ENCODE measurements at places on chromosomes 7 and 10. TPM values are rescaled to one million over a fixed set of nuclear protein-coding genes. Genes with fewer than 3 reads are reported as not detected.
A peak's percentile ranks its signal among the peaks of the same experiment; 100 is the strongest.

- no peak overlapping the region for H3K27ac ChIP-seq
- no peaks in the 10 kb centered on the region for H3K4me1 ChIP-seq
- no peak overlapping the region for H3K4me3 ChIP-seq
- H3K27me3 ChIP-seq, result peaks cover 13% of the 10 kb centered on the region
Observed at GRCh38 chr7:137475966-137476365, 132.4 kb upstream of the PTN start.

- H3K27ac ChIP-seq, result peak within 1 kb of the TSS; percentile 51
- H3K4me3 ChIP-seq, result peak within 1 kb of the TSS; percentile 88
- H3K4me1 ChIP-seq, result peaks cover 28% of the 10 kb centered on the region
- no peaks in the 10 kb centered on the region for H3K27me3 ChIP-seq
Observed at GRCh38 chr7:16753102-16753931, at the start of gene TSPAN13. Gene TSPAN13, plus strand, starts transcription at chr7:16753755. Its CDS starts 213 bp downstream, at chr7:16753968.

DNA sequence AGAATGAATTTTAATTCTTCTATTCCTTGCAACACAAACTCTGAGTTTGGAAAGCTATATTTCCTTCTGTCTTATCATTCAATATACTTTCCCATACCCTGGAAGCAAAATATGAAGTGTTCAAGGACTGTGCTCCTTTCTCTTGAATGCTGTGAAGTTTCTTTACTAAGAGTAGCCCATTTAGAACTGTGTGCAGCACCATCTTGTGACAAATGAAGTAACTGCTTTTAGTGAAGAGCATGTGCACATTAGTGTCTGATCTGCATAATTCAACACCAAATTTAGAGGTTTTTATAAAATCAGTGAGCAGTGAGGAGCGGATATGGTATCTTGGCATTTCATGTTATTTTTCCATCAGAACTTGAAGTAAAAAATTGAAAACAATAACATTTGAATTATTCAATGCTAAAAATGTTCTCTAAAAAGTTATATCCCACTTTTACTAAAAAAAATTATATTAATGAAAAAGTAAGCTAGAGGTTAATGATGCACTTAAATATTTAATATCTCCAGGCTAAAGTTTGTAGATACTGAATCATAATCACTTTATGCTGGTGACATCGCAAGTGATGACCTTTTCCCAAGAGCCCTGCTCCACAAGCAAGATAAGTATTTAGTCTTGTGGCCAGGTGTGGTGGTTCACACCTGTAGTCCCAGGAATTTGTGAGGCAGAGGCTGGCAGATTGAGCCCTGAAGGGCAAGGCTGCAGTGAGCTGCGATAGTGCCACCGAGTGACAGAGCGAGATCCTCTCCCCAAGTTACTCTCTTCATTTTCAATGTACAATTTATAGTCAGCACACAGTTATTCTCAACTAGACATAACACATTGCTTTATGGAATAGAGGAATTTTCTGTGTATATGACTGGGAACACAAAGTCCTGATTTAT is 108.8 kb upstream of the PCLO start:
- no peaks in the 10 kb centered on the region for H3K36me3 ChIP-seq
- no peak overlapping the region for H3K4me3 ChIP-seq
- H3K27ac ChIP-seq, result no peak overlapping the region
- no peaks in the 10 kb centered on the region for H3K4me1 ChIP-seq
- H3K27me3 ChIP-seq, result 0 out of 2 replicates have a peak, but pooled peaks cover 3% of the 10 kb centered on the region

- H3K27me3 ChIP-seq, result no peaks in the 10 kb centered on the region
- no peak overlapping the region for H3K27ac ChIP-seq
- H3K4me1 ChIP-seq, result no peaks in the 10 kb centered on the region
- no peak overlapping the region for H3K4me3 ChIP-seq
Observed at GRCh38 chr7:38220452-38220851, 42.4 kb downstream of the STARD3NL start.

GRCh38 chr7:156608173-156608478 is 32.4 kb upstream of the RNF32 start:
- no peak overlapping the region for H3K4me3 ChIP-seq
- no peaks in the 10 kb centered on the region for H3K4me1 ChIP-seq
- no peaks in the 10 kb centered on the region for H3K27me3 ChIP-seq

- no peaks in the 10 kb centered on the region for H3K4me1 ChIP-seq
- H3K27ac ChIP-seq, result no peak overlapping the region
- DNase-seq, result no peak
- no peaks in the 10 kb centered on the region for H3K36me3 ChIP-seq
- H3K4me3 ChIP-seq, result no peak overlapping the region
Observed at GRCh38 chr10:129914960-129915359, 49.1 kb downstream of the EBF3 start.

- no peak overlapping the region for H3K27ac ChIP-seq
- H3K4me1 ChIP-seq, result no peaks in the 10 kb centered on the region
- no peaks in the 10 kb centered on the region for H3K36me3 ChIP-seq
- no peak overlapping the region for H3K4me3 ChIP-seq
- no peaks in the 10 kb centered on the region for H3K27me3 ChIP-seq
Observed at GRCh38 chr10:130606001-130606405, 469.8 kb downstream of the GLRX3 start.

DNA sequence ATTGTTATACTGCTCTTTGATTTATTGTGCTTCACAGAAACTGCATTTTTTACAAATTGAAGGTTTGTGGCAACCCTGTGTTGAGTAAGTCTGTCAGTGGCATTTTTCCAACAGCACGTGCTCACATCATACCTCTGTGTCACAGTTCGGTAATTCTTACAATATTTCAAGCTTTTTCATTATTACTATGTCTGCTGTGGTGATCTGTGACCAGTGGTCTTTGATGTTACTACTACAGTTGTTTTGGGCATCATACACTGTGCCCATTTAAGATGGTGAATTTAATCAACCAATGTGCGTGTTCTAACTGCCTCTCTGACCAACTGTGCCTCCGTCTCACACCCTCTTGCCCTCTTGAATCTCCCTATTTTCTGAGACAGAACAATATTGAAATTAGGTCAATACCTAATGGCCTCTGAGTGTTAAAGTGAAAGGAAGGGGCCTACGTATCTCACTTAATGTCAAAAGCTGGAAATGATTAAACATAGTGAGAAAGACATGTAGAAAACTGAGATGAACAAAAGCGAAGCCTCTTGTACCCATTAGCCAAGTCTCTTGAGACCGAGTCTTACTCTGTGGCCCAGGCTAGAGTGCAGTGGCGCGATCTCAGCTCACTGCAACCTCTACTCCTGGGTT is 20.2 kb upstream of the ASL start:
- H3K27me3 ChIP-seq, result no peaks in the 10 kb centered on the region
- peaks cover 7% of the 10 kb centered on the region for H3K4me1 ChIP-seq
- H3K27ac ChIP-seq, result no peak overlapping the region

DNA sequence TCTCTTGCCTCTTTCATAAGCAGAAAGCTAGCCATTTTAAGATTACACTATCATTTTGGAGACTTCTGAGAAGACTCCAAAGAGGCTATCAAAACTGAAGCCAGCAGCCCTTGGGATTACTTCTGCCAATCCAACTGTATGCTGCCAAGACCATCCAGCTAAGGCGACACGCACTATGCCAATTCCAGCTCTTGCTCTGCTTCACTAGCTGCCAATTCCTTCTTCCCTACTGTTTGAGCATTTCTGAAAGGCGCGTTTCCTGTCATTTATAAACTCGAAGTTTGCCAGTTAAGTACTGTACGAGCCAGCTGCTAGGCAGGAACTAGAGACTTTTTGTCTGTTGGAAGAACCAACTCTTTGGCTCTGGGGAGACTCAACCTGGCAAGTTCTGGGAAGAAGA is 36.5 kb downstream of the MALSU1 start:
- H3K27me3 ChIP-seq, result no peaks in the 10 kb centered on the region
- H3K4me3 ChIP-seq, result no peak overlapping the region
- peak overlapping the region; percentile 87 for H3K27ac ChIP-seq
- H3K4me1 ChIP-seq, result peaks cover 48% of the 10 kb centered on the region
- H3K36me3 ChIP-seq, result peaks cover 19% of the 10 kb centered on the region

DNA sequence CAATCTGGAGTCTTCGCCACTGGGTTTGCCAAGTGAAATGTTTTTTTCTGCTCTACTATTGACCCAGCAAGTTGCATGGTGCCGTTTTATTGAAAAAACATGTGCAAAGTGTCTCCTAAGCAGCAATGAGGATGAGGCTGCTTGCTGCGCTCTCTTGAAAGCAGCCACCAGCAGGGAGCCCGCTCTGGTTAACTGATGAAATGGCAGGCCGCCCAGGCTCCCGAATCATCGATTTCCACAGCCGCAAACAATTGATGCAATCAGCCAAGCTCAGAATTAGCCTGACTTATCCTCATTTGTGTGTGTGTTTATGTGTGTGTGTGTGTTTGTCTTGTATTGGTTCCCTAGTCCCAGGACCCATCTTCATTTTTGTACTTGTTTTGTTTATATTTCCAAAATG is 22.2 kb upstream of the LYZL1 start:
- no peaks in the 10 kb centered on the region for H3K36me3 ChIP-seq
- no peaks in the 10 kb centered on the region for H3K4me1 ChIP-seq
- H3K27ac ChIP-seq, result no peak overlapping the region
- DNase-seq, result no peak

GRCh38 chr10:109982123-109982522 is 25.7 kb upstream of the ADD3 start:
- H3K36me3 ChIP-seq, result no peaks in the 10 kb centered on the region
- peaks cover 8% of the 10 kb centered on the region for H3K4me1 ChIP-seq
- no peak overlapping the region for H3K27ac ChIP-seq

- peak overlapping the region; percentile 98 for H3K27ac ChIP-seq
- DNase-seq, result no peak
- H3K4me1 ChIP-seq, result peaks cover 59% of the 10 kb centered on the region
Observed at GRCh38 chr10:113091920-113092319, 141.9 kb downstream of the TCF7L2 start.

- H3K4me3 ChIP-seq, result peak overlapping the region; percentile 31
- H3K36me3 ChIP-seq, result no peaks in the 10 kb centered on the region
- DNase-seq, result peak; percentile 68
- H3K27ac ChIP-seq, result no peak overlapping the region
- peaks cover 11% of the 10 kb centered on the region for H3K4me1 ChIP-seq
- no peaks in the 10 kb centered on the region for H3K27me3 ChIP-seq
Observed at GRCh38 chr10:92965314-92965713, 95.3 kb upstream of the CYP26C1 start.

- H3K4me3 ChIP-seq, result no peak overlapping the region
- peaks cover 33% of the 10 kb centered on the region for H3K36me3 ChIP-seq
- peaks cover 21% of the 10 kb centered on the region for H3K4me1 ChIP-seq
- H3K27ac ChIP-seq, result no peak overlapping the region
Observed at GRCh38 chr7:20211376-20211775, 5.8 kb downstream of the MACC1 start.

DNA sequence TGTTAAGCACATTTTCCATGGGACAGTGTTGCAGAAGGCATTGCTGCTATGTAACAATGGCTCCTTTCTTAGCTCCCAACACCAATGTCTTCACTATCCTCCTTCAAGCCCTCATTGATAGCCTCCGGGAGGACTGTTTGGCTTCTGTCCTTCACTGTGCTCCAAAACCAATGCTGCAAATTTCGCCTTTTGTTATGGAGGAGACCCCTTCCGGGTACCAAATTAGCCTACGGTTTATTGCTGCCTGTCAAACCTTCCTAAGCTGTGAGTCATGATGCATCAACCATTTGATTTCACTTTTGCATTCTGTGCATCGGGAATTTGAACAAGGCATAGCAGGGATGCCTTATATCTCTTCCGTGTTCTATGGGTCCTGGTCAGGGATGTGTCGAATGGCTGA is 432.9 kb downstream of the GATA3 start:
- no peaks in the 10 kb centered on the region for H3K4me1 ChIP-seq
- peak; percentile 50 for DNase-seq
- H3K27me3 ChIP-seq, result peaks cover 33% of the 10 kb centered on the region
- no peak overlapping the region for H3K27ac ChIP-seq
- H3K4me3 ChIP-seq, result no peak overlapping the region
- H3K36me3 ChIP-seq, result no peaks in the 10 kb centered on the region

DNA sequence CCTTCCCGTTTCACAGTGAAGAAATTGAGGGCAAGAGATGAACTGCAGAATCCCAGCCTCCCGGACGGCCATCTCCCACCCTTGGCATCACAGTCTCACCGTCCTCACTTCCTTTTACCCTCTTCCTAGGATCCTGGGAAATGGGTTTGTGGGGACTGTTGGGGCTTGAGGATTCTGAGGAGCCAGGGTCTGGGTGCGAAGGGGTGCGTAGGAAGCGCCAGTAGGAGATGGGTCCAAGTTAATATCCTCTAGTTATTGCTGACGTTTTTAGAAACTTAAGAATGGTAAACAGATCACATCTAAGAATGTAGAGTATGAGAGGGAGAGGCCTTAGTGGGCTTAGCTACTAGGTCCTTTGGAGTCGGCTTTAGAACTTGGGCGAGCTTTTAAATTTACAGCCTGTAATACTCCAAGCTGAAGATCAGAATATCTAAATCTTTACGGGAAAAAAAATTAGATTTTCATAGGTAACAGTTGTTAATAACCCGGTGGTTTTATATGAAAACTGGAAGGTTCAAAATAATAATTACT is 696 bp downstream of the MALSU1 start:
- peaks cover 22% of the 10 kb centered on the region for H3K36me3 ChIP-seq
- peaks cover 22% of the 10 kb centered on the region for H3K4me1 ChIP-seq
- H3K4me3 ChIP-seq, result peak overlapping the region; percentile 97
- H3K27me3 ChIP-seq, result no peaks in the 10 kb centered on the region
- no peak for DNase-seq

DNA sequence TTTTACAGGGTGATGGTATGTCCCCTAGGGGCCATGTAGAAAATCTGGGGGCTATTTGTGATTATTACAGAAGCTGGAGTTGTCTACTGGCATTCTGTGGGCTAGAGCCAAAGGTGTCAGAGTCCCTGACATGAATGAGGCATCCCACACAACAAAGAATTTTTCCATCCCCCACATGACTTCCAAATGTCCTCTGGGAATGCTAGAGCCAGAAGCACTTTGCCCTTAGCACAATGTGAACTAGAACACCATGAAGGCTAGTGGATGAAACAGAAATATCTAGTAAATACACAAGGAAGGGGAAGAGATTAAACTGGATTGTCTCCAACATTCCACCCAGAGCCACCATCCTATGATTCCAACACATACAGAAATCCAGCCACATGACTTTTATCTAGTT is 46.9 kb downstream of the FAM13C start:
- H3K4me1 ChIP-seq, result no peaks in the 10 kb centered on the region
- DNase-seq, result no peak
- H3K4me3 ChIP-seq, result no peak overlapping the region
- H3K36me3 ChIP-seq, result no peaks in the 10 kb centered on the region
- peaks cover 32% of the 10 kb centered on the region for H3K27me3 ChIP-seq

GRCh38 chr10:3893901-3894563 is 109.0 kb upstream of the KLF6 start:
- H3K27me3 ChIP-seq, result no peaks in the 10 kb centered on the region
- no peak overlapping the region for H3K4me3 ChIP-seq
- no peak for DNase-seq
- H3K36me3 ChIP-seq, result no peaks in the 10 kb centered on the region

GRCh38 chr7:5590596-5591277 is 167.1 kb upstream of the TNRC18 start:
- no peak overlapping the region for H3K27ac ChIP-seq
- DNase-seq, result no peak
- H3K4me1 ChIP-seq, result peaks cover 24% of the 10 kb centered on the region
- H3K27me3 ChIP-seq, result no peaks in the 10 kb centered on the region
- no peak overlapping the region for H3K4me3 ChIP-seq

GRCh38 chr7:55133630-55134358 is 115.0 kb downstream of the EGFR start:
- DNase-seq, result peak; percentile 96

Gene VSTM2A
- total RNA-seq, result not detected

Gene ZNF282
- 31.4 TPM for total RNA-seq

Gene HABP2
- not detected for total RNA-seq

Gene ZFYVE27
- 15.0 TPM for total RNA-seq

Gene ATP6V1F
- 129 TPM for total RNA-seq

Gene UTF1
- not detected for total RNA-seq

Gene MGMT
- 19.8 TPM for total RNA-seq

Gene TET1
- 3.0 TPM for total RNA-seq

Gene NUTM2B
- total RNA-seq, result 1.4 TPM
